ENCODE measurements at places on chromosomes 16 and 17.

- peak; percentile 93 for DNase-seq
Observed at GRCh38 chr16:21554795-21555585, 44.4 kb upstream of the METTL9 start.

DNA sequence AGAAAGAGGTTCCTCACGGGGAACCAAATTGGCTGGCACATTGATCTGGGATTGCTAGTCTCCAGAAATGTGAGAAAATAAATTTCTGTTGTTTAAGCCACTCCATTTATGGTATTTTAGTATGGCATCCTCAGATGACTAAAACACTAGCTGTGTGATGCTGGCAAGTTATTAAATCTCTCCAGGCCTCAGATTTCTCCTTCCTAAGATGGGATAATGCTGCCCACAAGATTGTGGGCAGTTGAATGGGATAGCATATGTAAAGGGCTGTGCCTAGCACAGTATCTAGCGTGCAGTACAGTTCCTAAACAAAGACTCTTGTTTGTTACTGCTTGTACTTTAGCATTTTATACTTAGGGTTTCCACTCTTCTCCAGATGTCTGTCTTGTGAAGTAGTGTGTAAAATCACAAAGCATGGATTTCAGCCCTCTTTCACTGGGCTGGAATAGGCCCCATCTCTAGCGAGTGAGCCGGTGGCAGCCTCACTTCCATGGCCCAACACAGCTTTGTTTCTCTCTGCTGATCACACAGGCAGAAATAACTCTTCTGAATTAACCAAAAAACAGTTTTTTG, 38.2 kb upstream of the PHAF1 start:
- no peak for DNase-seq

DNA sequence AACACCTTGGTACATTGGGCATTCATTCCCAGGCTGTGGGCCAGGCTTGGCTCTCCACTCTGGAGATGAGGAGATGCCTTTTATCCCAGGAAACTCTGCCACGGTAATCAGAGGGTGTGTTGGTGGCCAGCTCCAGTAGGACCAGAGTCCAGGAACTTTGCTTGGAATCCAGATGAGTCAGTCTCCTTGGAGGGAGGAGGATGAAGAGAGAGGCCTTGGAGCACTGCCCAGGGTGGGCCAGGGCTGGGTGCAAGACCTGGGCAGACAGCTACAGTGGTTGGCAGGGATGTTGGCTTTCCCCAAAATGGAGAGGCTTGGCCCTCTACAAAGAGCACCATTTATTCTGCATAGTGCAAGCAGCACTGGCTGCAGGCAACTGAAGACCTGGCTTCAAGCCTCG, 209.0 kb downstream of the RGS9 start:
- DNase-seq: no peak

GRCh38 chr16:70444249-70445063, 5.6 kb upstream of the ST3GAL2 start:
- DNase-seq: no peak

GRCh38 chr17:56505154-56505756, 88.2 kb upstream of the NOG start:
- no peak for DNase-seq

GRCh38 chr16:29995911-29996765, at the start of gene INO80E:
TSS of gene INO80E (plus strand) at chr16:29996241. CDS start at chr16:29996311, 70 bp downstream.
- peak; percentile 90 for DNase-seq

- no peak for DNase-seq
Observed at GRCh38 chr16:16143038-16143763, 80.1 kb downstream of the ABCC6 start.

- DNase-seq: no peak
Observed at GRCh38 chr16:58842156-58842555, 108.0 kb upstream of the GOT2 start.

GRCh38 chr16:11449716-11450115, 104.5 kb downstream of the RMI2 start:
- DNase-seq: no peak

- DNase-seq: no peak
Observed at GRCh38 chr16:57609541-57610401, 18.7 kb upstream of the ADGRG1 start.

DNA sequence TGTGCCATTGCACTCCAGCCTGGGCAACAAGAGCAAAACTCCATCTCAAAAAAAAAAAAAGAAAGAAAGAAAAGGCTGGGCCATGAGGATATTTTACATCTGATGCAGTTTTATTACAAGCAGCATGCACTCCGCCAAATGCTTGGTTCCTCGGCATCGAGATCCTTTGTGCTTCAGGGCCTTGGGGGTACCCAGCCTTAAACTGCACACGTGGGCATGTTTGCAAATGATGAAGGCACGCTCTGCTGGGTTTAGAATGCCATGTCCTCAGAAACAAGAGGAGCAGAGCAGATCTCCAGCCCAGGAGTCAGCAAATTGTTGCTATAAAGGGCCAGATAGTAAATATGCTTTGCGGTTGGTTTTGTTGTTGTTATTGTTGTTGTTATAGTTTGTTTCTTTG, 153.2 kb downstream of the KATNIP start:
- no peak for DNase-seq

DNA sequence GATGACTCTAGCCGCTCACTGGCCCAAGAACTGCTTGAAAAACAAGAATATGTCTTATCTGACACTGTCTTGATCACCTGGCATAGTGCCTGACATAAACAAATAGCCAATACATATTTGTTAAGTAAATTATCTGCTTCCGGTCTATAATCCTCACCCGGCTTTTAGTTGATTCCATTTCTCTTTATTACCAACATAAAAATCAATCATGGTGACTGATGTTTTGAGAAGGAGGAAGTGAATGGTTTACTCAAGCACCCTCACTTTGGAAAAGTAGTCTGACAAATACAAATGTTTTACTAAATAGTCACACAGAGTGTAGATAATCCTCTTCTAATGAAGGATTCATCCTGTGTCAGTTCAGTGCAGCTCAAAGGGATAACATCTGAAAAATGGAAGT, 47.0 kb downstream of the SKAP1 start:
- DNase-seq: no peak
